Activated CD4-positive, CD25-positive, alpha-beta regulatory T cell treated with anti-CD3 and anti-CD28 coated beads, Interleukin-2, amount 50 U/mL, for 16 hours (primary cell): ENCODE measurements at places on chromosomes 2 and 18.
A peak's percentile ranks its signal among the peaks of the same experiment; 100 is the strongest.

DNA sequence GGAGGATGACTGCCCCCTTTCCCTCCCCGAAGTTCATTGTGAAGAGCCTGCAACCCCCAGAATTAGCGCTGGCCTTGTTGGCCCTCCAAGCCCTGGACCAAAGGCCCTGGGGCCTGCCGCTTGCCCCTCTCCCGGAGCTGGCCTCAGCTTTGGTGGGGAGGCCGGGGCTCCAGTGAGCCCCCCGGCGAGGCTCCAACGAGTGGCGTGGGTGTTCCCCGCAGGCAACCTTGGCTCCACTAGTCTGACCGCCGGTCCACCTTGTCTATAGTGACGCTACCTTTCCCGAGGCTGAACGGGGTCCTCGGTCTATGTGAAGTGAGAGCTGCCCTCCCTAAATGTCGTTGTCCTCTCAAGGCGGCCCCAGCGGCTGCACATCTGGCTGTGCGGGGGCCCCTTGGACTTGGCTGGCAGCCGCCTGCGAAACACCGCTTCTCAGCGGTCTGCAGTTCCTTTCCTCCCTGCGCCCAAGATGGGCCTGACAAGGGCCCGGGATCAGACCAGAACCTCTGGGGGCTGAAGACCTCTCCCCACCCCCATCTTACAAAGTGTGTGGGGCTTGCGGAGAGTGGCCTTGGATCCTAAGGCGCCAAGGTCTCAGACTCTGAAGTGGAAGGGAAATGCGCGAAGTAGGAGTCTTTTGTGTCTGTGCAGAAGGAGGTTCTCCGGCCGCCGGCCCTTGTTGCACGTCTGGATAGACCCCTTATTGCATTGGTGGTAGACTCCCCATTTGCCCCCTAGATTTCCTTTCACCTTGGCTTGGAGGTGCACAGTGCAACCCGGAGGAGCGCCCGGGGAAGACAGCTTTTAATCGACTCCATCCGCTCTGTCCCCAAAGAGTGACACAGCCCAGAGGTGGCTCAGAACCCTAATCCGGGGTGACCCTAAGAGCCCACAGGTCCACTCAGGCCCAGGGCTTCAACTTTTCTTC is 3.9 kb upstream of the HOXD10 start:
- no peak for DNase-seq

GRCh38 chr2:63257473-63257872 is 206.8 kb downstream of the OTX1 start:
- no peak for DNase-seq

DNA sequence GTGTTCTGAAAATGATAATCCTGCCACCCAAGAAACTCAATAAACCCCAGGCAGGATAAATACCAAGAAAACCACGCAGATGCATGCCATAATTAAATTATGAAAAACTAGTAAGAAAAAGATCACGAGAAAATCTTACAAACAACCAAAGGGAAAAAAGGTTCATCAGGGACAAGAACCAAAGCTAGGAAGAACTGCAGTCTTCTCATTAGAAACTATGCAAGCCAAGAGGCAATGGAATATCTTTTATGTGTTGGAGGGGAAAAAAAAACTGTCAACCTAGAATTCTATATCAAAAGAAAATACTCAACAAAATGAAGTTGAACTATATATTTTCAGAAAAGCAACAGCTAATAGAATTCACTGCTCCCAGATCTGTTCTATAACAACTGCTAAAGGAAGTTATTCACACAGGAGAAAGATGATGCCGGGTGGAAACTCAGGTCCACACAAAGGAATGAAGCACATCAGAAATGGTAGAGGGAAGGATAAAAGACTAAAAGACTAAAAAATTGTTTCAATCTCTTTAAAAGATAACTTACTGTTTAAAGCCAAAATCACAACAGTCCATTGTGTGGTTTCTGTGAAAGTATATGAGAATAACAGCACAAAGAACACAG is 55.0 kb downstream of the NDUFA10 start:
- DNase-seq = no peak

DNA sequence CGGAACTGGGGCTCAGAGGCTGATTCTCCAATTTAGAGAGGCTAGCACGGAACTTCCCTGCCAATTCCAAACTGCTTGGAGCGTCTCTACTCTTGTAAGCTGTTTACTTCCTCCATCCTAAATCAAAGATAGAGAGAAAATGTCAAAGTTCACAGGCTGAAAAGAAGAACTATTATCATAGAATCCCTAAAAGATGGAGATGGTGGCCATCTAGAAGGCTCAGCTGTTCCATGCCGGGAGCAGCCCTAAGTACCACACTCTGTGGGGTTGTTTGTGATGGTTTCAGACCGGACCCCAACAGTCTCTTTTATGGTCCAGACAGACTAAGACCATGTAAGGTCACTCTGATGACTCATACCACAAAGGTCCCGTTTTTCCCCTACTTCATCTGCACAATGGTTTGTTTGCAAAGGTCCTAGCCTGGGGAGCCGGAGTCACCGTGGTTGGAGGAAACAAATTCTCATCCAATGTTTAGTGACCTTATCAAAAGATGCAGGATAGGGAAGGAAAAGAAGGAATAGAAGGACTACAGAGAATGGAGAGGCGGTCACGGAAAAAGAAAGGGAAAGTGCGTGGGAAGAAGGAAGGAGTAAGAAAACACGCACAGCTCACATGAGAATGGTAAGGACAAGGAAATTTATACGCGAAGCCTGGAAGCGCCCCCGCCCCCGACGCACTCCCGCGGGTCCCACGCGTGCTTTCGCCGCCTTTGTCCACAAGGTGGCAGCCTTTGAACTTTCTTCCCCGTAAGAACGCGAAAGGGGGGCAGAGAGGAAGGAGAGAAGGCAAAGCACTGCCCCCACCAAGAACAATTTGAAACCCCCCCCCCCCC is 453 bp upstream of the ANTXR1 start:
- DNase-seq = peak; percentile 21

- DNase-seq = no peak
Observed at GRCh38 chr2:69389271-69389670, 2.2 kb upstream of the GFPT1 start.

DNA sequence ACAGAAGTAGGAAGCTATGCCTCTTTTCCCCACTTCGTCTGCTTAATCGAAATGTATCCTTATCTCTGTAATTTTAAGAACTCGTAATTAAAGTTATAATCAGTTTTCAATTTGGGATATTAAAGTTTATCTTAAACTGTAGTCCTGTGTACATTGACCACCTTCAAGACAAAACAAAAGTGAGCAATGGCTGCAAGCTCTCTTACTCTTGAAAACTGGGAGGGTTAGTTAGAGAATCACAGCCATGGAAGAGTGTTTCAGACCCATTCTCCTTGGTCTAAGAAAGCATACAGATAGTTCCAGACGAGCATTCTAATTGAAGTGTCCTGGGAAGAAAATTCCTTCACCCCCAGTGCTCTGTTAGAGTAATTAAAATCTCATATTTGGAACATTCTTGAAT is 2.0 kb downstream of the KCMF1 start:
- DNase-seq = no peak

- no peak for DNase-seq
Observed at GRCh38 chr2:231413921-231414476, 18.5 kb downstream of the B3GNT7 start.
